NCI-H2081 (cell line): ENCODE measurements at places on chromosomes 16 and 17.

- peak; percentile 87 for DNase-seq
These were observed at the start of the genes C17orf100 and MED31 for GRCh38 chr17:6651354-6651918. TSS of gene C17orf100 (plus strand) at chr17:6651762. CDS start at chr17:6651914, 152 bp downstream. TSS of gene MED31 (minus strand) at chr17:6651605. CDS start at chr17:6651528, 77 bp downstream.

GRCh38 chr16:74923766-74924460 is 61.0 kb downstream of the WDR59 start:
- no peak for DNase-seq

DNA sequence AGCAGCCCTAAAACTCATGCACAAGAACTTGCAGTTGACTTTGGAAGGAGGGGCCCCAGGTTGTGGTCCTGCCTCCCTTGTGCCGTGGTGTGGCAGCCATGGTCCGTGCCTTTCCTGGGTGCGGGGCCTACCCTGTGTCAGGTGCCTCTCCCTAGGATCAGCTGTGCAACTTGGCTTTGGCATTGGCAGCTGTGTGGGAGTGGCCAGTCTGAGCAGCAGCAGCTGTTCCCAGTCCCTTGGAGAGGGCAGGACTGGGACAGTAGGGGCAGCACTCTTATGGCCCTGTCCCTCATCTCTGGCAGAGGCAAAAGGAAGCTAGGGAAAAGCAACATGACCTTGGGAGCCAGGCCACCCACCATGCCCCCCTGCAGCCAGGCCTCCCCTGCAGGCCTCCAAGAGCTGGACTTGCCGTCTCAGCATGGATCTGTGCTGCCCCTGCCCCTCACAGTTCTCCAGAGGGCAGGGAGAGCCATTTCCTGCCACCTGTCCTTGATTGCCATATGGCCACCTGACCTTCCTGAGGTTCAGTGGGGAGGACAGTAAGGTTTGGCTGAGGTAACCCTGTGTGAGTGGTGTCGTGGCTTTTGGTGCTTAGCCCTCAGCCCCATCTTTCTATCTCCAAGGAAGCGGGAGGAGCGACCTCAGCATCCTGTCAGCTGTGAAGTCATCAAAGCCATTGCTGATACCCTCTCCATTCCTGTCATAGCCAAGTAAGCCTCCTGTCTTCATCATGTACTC is 15.5 kb upstream of the NFATC3 start:
- DNase-seq = no peak

DNA sequence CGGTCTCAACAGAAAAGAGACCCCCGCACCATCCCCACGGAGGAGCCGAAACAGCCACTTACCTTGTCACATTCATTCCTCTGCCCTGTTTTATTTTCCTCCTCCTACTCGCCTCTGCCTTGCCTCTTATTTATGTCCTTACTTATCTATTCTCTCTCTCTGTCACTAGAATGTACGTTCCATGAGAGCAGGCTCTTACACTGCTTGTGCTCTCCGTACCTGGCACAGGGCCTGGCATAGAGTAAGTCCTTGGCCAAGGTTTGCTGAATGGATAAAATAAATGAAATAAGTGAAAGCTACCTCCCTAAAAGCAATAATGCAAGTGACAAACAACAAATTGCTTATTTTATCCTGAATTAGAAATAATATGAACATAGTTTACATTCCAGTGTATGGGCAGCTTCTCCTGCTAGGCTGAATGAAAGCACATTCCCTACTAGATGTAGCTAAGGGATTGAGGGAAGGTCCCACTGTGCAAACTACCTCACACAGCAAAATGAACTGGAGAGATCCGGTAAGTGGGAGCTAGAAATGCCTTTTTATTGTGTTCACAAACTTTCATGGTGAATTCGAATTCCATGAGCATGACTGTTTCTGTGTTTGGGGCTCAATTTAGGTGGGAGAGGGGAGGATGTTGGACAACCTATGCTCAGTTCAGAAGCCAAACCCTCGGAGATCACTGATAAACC is 173.1 kb downstream of the PARN start:
- no peak for DNase-seq

DNA sequence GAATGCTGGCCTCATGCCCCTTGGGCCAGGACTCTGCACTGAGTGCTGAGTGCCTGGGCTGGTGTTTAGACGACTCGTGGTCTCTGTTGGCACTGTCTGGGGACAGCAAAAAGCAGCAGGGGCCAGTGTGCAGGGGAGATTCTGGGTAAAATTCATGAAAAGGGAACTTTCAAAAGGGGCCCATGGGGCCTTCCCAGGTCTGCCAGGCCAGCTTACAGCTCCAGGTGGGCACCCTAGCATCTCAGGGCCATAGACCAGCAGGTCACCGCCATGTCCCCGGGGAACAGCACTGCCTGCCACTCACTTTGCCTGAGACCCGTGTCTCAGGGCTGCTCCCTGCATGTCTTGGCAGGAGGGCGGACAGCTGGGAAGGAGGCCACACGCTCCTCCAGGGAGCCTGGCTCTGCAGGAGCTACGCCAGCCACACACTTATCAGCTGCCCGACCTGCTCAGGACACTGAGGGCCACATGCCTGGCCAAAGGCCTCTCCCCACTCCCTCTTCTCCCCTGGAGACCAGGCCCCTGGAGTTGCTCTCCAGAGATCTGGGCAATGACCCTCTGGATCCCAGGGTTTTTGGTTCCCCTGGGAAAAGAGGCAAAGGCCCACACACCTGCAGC is 8.8 kb upstream of the FASN start:
- no peak for DNase-seq

DNA sequence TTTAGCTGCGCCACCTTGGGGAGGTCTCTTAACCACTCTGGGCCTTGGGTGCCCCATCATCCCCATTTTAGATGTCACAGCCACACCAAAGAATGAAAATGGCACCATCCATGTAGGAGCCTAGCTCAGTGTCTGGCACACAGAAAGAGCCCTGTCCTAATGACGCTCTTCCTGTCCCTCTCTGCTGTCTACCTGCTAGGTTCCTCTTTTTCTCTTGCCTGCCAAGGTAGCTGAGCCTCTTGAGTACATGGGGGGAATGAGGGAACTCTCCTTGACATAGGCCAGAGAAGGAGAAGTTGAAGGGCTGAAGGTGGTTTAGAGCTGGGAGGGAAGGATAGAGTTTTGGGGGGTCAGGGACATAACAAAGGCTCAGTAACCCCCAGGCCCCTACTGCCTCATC is 1.8 kb downstream of the RUNDC3A start:
- no peak for DNase-seq

DNA sequence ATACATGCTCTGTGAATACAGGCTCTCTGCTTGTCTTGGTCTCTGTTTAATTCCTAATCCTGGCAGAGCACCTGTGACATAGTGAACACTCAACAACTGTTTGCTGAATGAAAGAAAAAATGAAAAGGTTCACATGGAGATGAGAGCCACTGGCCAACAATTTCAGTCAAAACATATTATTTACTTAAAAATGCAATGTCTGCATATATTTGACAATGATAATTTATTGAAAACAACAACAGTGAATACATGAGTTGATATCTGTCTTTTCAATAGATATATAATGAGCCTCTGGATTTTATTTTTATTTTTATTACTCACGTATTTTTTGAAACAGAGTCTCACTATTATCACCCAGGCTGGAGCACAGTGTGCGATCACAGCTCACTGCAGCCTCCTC is 136.6 kb downstream of the CDH13 start:
- no peak for DNase-seq

DNA sequence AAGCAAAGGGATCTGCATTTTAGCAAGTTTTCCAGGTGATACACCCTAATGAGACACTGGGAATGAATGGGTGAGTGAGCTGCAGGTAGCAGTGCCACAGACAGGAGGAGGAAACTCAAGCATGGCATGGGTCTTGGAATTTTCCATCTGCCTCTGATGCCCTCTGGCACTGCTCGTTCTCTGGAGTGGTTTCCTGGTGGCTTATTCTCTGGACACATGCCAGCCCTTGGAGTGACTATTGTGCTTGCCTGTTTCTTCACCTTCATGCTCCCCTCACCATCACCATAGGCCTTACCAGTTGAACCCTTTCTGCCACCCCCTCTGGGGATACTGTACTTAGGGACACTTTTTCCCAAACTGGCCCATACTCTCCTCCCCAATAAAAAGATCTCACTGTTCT is 1.6 kb downstream of the COASY start:
- peak; percentile 35 for DNase-seq

DNA sequence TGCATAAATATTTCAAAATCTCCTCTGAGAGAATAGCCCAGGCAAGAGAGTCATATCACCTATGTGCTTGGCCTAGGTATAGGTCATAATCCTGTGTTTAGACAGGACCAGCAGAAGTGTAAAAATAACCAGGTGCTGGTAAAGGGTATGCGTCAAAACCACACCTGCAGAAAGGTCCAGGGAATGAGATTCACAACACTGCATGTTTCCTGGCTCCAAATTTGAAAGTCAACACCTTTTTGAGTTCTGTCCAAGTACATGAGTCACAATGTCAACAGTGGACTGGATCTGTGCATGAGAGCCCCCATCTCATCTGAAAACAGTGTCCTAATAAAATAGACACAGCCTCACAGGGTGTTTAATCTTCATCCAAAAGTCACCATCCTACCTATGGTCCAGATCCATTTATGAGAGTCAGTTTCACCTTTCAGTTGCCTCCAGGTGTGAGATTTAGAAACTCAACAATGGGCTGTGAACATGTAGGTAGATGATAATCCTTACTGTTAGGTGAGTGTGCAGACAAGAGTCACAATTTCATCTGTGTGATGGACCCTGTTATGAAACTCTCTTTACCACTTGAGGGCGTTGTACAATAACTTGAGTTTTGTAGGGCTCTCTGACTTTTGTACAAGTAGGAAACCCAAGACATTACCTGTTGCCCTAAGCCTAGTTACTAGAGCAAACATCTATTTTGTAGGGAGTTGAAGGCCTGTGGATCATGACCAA is 2100.7 kb downstream of the TP53TG3F start:
- DNase-seq = peak; percentile 34

DNA sequence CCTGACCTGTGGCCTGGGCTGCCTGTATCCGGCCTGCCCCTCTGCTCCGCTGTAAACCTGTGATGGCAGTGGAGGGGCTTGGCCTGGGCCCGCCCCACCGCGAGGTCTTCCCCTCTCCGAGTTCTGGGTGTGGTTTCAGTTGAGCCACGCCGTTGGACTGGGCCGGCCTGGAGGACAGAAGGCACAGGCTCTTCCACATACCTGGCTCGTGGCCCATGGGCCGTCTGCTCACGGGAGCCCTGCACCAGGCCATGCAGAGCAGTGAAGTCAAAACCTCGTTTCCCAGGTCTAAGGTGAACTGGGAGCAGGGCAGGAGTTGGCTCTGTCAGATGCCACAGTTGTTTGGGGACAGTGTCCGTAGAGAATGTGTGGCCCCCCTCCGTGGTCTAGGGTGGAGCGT is 5.6 kb upstream of the RNPS1 start:
- DNase-seq = no peak

DNA sequence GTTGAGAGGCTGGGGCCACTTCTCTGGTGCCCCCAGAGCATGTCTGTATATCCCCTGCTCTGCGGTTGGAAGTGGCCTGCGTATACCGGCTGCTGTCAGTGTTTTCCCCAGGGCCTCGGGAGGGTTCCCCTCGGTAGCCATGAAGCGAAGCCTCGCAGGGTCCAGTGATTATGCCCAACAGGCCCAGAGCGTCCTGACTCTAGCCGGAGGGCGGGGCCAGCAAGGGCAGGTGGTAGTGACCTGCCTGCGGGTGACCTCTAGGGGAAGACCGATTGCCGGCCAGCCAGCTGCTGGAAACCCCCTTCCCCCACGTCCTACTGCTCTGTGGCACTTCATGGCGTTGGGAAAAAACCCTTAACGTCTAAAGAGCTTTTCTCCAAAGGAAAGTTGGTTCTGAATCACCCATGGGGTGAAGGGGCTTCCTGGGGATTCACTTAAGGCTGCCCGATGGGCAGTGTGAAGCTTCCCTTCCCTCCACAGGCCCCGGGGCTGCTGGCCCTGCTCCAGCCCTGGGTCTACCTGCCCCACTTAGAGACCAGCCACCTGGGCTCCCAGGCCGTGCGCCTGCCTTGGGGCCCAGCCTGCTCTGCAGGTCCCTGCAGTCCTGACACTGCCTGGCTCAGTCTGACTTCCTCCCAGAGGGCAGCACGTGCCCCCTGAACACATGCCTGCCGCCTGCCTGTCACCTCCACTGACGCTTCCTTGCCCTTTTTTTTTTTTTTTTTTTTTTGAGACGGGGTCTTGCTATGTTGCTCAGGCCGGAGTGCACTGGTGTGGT is 72.8 kb downstream of the SOCS1 start:
- DNase-seq = no peak

- DNase-seq = no peak
These were observed 15.8 kb downstream of the TSNAXIP1 start for GRCh38 chr16:67822511-67822910.

DNA sequence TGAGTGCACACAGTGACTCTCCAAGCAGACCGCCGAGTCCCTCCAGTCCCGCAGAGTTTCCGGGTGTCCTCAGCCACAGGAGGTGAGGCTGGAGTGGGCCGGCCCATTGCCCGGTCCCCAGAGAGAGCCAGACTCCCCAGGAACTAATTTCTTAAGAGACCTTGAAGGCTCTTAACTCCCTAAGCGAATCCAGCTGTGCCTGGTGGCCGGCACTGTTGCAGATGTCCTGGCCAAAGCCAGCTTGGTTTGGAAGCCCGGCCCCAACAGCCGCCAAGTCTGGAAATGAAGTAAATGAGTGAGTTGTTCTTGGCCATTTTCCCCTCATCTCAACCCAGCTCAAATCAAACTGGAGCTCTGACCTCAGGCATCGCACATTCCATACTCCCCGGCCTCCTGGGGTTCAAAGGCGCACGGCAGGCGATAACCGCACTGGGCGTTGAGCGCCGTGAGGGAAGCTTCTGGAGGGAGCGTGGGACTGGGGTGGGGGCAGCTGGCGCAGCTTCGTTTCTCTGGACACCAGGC is 42.0 kb downstream of the CMIP start:
- no peak for DNase-seq
